Bronchial smooth muscle cell (primary cell): ENCODE measurements at places on chromosomes 12 and 14. TPM values are rescaled to one million over a fixed set of nuclear protein-coding genes. Genes with fewer than 3 reads are reported as not detected.

FGD6 gene
- total RNA-seq: 4.7 and 7.3 TPM in 2 replicates

SMIM41 gene
- 2.0 and 7.5 TPM in 2 replicates for total RNA-seq

TAS2R30 gene
- total RNA-seq: 2.2 and 3.5 TPM in 2 replicates

KIF26A gene
- total RNA-seq: under 0.01 TPM in 1 of 2 replicates, not detected in the other

FITM1 gene
- total RNA-seq: 0.16 TPM in 1 of 2 replicates, not detected in the other

NRXN3 gene
- under 0.01 and 0.09 TPM in 2 replicates for total RNA-seq
